Endothelial cell of umbilical vein (primary cell): ENCODE measurements at places on chromosomes 1 and 21.
A peak's percentile ranks its signal among the peaks of the same experiment; 100 is the strongest.

DNA sequence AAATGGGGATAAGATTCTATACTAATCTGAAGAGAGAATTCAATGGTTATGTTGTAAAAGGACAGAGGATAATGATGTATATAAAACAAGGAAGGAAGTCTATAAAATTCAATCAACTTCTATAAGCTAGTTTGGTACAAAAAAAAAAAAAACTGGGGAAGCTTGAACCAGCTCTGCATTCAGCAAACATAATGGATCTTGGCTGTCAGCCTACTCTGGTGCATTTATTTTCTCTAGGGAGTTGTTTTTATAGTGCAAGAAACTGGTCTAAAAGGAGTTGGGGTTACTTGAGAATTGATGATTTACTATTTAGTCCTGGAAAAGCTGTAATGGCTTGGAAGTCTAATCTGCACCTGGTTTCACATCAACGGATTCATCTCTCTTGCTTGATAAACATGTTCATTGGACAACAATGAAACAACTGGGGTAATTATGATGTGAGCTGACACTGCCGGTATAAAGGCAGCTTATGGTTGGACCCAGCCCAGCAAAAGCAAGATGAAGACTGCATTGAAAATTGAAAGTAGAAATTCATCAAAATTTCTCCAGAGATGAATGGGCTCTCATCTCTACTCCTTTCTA is 199.4 kb upstream of the NRIP1 start:
- DNase-seq: no peak

GRCh38 chr1:226584164-226584563 is 35.6 kb downstream of the STUM start:
- DNase-seq: peak; percentile 18

DNA sequence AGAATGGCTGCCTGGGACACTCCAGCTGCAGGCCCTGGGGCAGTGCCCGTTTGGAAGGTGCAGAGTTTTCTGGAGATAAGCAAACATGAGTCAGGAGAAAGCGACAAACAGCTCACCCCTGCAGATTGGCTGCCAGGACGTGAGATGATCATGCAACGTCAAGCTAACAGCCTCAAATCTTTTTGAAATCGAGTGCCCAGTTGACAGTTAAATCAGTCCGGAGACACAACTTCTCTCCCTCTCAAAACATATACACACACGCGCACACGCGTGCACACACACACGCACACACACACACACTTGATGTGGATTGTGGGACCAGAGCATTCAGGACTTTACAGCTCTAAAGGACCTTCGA is 49.4 kb downstream of the TENT5C start:
- DNase-seq: no peak

- peak; percentile 41 for DNase-seq
These were observed 54.1 kb upstream of the MUTYH start for GRCh38 chr1:45394342-45394741.

GRCh38 chr1:11475748-11476147 is 3.2 kb upstream of the DISP3 start:
- DNase-seq: no peak

DNA sequence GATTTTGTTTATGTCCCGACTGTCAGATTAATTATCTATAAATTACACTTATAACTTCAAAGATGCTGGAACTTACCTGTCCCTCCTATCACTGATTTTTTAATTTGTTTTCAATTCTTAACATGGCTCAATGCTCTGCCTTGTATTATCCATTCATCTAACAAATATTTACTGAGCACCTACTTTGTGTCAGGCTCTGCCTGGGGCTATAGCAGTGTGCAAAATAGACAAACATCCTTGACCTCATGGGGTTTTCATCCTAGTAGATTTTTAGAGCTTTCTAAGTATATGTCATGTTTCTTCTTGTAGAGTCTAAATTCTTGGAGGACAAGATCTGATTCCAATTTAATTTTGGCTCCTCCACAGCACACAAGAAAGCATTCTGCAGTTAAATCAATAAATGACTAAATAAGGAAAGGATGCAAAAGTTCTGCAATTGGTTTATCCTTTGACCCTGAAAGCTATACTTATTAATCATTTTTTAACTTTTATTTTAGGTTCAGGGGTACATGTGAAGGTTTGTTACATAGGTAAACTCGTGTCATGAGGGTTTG is 10.8 kb upstream of the SMYD2 start:
- DNase-seq: no peak

DNA sequence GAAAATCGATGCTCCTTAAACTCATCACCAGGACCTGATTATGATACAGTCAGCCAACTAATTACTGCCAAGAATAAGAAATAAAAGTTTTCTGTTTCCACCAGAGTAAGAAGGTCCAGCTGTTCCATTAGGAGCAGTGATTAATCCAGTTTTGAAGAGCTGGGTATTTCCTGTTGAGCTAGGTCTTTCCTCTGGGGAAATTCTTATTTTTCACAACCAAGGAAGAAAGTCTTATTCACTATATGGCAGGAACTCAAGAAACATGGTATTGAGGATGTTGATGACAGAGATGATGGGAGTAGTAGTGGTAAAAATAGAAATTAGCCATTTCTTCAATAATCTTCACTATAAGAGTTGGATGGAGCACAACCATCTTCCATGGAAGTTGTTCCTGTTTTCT is 374.6 kb upstream of the RUNX1 start:
- peak; percentile 11 for DNase-seq

DNA sequence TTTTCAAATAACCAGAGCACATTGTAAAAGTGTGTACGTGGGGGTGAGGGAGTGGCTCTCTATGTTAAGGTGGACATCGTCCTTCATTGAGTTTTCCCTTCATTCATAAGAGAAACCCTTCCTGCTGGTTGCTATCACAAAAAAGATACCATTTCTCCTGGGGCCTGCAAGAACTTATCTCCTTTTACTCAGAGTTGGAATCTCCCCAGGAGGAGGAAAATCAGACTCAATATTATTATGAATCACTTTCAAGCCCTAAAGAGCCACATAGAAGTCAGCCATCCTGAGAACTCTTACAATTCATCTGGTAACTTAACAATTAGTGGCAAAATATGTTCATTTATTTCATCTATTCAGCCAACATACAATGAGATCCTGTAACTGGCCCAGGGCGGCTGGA is 27.1 kb upstream of the TGFBR3 start:
- peak; percentile 56 for DNase-seq

DNA sequence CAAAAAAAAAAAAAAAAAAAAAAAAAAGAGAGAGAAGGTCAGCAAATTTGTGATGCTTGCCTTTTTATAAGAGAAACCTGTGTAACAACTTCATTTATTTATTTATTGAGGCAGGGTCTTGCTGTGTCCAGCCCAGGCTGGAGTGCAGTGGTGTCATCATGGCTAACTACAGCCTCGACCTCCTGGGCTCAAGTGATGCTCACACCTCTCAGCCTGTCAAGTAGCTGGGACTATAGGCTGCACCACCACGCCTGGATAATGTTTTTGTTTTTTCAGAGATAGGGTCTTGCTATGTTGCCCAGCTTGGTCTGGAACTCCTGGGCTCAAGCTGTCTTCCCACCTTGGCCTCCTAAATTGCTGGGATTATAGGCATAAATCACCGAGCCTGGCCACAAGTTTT is 42.4 kb downstream of the DHCR24 start:
- DNase-seq: no peak

DNA sequence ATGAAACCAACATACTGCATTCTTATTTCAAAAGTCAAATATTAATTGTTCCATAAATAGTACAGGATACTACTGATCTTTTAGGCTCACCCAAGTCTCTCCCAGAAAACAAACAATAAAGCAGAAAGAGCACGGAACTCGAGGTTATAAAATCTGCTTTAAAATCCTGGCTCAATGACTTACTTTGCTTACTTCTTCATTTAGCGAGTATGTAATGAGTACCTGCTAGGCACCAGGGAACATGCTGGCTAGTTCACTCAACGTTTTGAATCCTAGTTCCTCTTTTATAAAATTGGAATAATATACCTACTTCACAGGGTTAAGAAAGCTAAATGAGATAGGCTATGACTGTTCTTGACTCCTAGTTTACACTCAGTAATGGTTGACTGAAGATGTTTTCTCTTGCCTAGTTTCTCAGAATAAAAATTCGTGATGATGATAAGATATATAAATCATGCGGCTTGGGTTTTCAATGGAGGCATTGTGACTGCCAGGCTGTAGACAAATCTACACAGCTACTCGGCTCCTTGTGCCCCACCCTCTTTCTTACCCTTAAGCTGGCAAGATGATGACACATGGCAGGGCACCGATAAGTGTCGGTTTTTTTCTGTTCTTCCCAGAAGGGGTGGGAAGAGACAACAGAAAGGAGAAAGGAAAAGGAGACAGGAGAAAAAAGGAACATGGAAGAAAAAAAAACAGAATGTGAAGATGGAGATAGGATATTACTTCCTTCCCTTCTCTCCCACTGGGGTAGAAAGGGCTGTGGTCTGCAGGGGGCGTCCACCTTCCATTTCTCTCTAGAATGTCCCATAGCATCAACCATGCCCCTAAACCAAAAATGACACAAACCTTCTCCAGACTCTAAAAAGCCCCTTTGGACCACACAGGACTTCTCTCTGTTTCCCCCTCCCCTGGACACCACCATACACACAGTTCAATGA is 507.1 kb downstream of the SMYD3 start:
- no peak for DNase-seq
